ENCODE measurements at places on chromosomes 3 and 15. TPM values are rescaled to one million over a fixed set of nuclear protein-coding genes. Genes with fewer than 3 reads are reported as not detected.

Gene GOLGA8J
- total RNA-seq, result 0.16 TPM

Gene STRA6
- total RNA-seq, result not detected

DNA sequence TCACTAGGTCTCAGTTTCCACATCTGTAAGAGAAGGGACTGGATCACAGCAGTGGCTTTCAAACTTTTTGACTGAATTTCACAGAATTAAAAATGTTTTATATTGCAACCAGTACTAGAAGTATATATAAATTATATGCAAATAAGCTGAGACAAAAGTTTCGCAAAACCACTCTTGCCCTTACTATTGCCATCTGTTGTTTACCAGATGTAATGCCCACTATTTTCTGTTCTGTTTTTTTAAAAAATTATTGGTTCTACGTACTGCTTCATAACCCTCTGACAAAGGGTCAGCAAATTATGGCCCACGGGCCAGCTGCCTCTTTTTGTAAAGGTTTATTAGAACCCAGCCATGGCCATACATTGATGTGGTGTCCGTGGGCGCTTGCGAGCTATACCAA, 44.8 kb downstream of the PDIA5 start:
- DNase-seq, result no peak

- DNase-seq, result no peak
Observed at GRCh38 chr3:170154084-170154483, 27.4 kb downstream of the PHC3 start.

DNA sequence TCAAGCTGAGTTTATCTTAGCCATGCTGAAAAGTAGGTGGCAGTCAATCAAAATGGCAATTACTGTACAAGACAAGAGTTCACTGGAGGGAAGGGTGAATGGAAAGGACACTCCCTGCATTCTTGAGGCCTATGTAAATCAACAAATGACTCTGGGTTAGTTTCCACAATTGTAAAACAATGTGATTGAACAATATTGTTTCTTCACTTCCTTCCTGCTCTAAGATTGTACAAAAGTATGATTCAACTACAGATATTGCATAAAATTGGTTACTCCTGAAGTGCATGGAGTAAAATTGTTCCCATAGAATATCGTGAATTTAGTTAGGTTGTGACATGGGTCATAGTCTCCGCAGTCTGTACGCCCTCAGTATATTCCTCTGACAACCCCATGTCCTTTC, 277.6 kb downstream of the LPP start:
- no peak for DNase-seq

DNA sequence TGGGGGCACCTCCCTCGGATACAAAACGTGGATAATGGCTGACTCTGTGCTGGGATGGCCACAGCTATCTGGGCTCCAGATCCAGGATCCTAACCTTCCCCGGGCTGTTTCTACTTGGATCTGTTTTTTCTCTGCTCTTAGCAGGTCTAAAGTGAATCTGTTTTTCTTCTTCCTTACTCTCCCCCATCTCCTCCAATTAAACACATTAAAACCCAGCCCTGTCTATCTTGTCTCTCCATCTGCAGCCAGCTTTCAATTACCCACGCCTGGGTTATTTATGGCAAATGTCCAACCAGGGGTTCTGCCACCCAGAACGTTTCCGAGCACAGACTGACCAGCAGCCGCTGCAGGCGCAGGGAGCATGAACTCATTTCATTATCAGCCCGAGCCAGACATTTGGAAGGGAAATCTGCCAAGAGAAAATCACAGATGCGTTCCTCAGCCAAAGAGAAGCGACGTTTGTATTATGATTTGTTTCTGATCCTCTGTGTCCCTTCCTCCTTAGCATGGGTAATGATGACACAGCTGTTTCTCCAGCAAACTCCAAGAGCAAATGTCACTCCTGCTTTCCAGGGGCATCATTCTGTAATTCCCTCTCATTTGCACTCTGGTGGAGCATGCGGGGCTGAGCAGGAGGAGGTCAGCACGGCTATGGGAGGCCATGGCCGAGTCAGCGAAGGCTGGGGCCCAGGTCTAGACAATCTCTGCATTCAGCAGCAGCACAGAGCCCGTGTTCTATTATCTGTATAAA, 42.0 kb downstream of the UMPS start:
- no peak for DNase-seq

Measured in Right ventricle myocardium inferior (tissue), 1 donor.